Pulmonary artery endothelial cell (primary cell): ENCODE measurements at places on chromosomes 1 and 21. TPM values are rescaled to one million over a fixed set of nuclear protein-coding genes. Genes with fewer than 3 reads are reported as not detected.
A peak's percentile ranks its signal among the peaks of the same experiment; 100 is the strongest.

The ALX3 gene
- total RNA-seq: not detected in 2 replicates

DNA sequence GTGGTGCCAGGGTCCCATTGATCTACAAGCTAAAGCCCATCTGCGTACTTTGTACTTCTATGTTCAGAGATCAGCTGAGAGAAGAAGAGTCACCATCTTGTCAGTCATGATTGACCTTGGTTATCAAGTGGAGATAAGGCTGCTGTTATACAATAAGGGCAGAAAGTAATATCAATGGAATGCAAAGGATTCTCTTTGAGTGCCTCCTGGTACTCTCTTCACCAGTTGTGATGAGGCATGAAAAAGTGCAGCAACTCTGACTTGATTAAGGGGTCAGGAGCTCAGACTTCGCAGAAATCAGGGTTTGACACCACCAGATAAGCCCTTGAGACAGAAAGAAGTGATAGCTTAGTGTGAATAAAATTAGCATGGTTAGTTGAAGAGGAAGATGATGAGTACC lies 25.7 kb upstream of the SYT14 start:
- no peak for DNase-seq

- DNase-seq: no peak
These were observed 29.4 kb upstream of the CCSAP start for GRCh38 chr1:229372251-229372650.

DNA sequence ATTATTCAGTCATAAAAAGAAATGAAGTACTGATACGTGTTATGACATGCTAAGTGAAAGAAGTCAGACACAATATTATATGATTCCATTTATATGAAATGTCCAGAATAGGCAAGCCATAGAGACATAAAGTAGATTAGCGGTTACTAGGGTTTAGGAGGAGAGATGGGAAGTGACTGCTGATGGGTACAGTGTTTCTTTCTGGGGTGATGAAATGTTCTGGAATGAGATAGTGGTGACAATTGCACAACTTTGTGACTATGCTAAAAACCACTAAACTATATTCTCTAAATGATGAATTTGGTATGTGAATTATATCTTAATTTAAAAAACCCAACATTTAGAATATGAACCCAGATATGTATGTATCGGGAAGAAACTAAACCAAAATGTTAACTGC lies 27.6 kb downstream of the IPP start:
- no peak for DNase-seq

GRCh38 chr1:6154525-6155319 lies 25.4 kb downstream of the CHD5 start:
- no peak for DNase-seq

GRCh38 chr1:230268371-230269170 lies 157.6 kb downstream of the PGBD5 start:
- DNase-seq: peak; percentile 46

The BMP8B gene
- total RNA-seq: 0.07 and 0.21 TPM in 2 replicates

DNA sequence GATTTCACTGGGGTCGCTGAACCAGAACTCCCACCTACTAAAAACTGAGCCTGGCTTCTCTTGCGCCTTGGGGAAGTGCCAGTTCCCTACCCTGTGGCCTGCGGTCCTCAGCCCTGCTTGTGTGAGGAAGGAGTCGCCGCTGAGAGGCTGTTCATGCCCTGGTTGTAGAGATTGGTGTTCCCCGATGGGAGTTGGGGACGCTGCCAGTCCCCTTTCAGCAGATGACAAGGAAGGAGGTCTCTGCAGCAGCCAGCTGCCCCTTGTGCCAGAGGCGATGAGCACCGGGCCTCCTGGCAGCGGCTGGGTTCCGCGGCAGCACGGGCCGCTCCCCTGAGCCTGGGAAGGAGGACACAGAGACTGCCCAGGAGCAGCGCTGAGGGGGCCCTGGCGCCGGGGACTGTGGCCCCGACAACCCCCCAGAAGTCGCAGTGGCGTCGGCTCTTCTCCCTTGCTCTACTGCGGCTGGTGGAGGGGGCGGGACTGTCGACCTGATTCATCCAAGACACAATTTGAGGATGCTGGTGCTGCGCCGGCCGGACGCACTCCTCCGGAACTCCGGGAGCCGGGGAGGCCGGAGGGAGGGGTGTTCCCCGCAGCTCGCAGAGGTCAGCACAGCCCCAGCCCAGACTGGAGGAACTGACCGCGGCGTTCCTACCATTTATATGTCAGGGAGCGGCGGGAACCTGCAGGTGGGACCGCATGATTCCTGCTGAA lies 12.0 kb upstream of the ADORA3 start:
- no peak for DNase-seq

DNA sequence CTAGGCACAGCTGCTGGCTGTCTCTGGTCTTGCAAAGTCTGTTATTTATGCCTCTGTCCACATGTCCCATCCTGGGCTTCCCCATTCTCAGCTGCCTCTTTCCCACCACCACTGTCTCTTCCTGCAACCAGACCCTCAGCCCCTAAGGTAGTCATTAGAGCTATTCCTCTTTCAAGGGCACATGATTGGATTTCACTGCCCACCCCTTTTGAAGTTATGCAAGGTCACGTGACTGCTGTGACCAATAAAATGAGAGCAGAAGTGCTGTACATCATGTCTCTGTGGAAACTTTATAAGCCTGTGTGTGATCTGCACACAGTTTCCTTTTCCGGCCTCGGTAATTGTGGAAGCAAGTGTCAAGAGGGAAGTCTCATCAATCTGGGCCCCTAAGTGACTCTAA lies 136.6 kb upstream of the HMGB4 start:
- no peak for DNase-seq

- DNase-seq: no peak
These were observed 39.4 kb downstream of the CD46 start for GRCh38 chr1:207791290-207791689.

The KCNJ10 gene
- not detected in 2 replicates for total RNA-seq

The ELAVL4 gene
- not detected in 2 replicates for total RNA-seq
